ENCODE measurements at places on chromosomes 4 and X.
A peak's percentile ranks its signal among the peaks of the same experiment; 100 is the strongest.

- DNase-seq, result no peak
Measured at GRCh38 chrX:80174925-80175574, 160.5 kb downstream of the TBX22 start.

GRCh38 chrX:105837232-105837631, 14.9 kb downstream of the NRK start:
- peak; percentile 0 for DNase-seq

DNA sequence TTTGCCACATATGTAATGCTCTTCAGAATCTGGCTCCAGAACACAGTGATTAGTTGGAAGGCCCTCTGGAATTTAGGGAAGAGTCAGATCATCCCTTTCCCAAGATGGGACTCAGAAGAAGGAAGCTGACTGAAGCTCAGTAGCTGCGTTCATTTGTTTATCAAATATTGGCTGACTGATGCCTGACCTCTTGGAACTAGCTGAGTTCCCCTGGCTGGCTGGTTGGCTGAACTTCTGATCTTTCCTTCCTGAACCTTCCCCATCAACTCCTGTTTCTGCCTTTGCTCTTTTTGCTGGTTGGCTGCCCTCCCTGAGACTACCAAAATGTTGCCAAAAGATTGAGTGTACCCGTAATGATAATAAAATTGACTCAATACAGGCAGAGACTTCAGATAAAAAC, 866.5 kb upstream of the INTU start:
- DNase-seq, result no peak

GRCh38 chr4:8439914-8440491, 520 bp downstream of the ACOX3 start:
- DNase-seq, result no peak

DNA sequence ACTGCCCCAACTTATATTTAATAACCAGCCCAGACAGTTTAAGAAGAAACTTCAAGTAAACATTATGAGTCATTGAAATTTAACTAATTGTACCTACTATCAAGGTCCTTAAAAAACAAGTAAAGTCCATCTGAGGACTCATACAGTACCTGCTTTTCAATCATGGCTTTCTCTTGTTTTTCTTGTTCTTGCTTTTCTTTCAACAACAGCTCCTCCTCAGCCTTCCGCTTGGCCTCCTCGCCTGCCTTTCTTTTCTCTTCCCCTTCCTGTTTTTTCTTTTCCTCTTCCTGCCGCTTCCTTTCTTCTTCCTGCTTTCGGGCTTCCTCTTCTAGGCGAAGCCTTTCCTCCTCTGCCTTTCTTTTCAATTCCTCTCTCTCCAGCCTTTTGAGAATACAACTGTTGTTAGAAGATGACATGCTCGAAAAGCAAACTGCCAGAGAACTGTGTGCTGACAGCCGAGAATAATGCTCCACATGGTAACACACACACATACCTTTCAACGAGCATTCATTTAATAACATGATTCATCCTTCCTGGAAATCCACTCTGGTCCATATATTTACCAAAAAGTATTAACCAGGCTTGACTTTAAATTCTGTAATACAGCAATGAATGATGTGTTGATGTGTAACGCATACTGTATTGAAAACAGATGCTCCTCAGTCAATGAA, 25.2 kb upstream of the BCLAF3 start:
- no peak for DNase-seq

DNA sequence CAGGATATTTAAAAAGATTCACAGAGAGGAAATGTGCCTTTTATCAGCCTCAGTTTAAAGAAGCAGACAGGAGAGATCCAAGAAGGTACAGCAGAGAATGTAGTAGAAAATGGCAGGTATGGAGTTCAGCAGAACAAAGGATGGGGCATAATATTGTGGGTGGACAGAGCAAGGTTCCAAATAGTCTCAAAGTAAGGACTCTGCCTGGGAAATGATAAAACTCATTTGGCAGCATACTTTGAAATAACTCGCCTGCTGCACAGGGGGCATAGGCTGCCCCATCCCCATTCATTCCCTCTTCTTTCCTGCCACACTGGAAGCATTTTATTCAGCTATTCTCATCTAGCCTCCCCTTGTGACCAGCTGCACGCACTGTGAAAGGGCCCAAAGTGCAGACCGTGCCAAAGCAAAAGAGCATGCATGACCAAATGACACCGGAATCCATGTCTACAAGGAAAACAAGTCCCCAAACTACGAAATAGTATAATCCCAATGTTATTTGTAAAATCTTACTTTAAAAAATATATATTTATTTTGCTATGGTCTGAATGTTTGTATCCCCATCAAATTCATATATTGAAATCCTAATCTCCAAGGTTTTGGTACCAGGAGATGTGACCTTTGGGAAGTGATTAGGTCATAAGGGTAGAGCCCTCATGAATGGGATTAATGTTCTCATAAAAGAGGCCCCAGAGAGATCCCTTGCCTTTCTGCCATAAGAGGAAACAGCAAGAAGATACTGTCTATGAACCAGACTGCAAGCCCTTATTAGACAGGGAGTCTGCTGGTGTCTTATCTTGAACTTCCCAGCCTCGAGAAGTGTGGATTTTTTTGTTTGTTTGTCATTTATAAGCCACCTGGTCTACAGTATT, 77.4 kb upstream of the PRSS48 start:
- DNase-seq, result no peak

DNA sequence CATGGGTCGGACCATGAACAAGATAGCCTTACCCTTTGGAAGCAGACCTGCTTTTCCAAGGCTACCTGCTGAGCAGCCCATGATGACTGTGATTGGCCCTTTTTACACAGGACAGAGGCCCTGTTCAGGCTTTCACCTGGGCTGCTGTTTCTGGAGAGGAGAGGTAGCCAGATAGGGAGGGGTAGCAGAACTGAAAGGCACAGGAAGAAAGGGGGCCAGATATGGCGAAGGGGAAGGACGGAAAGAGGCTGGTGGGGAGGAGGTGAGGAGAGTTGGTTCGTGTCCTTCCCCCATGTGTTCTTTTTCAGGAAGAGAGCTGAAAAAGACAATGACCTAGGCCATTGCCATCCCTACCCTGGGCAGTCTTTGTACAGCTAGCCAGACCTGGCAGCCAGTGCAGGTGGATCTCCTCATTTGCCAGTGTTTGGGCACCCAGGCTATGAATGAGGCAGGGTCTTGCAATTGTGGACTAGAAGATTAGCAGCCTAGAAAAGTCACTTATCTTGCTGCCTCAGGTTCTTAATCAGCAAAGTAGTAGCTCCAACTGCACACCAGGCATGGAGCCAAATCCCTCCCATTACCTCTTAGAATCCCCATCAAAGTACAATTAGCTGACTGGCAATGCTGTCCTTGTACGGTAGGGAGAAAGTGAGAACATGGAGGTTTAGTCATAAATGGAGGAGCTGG, 139.6 kb downstream of the AMMECR1 start:
- no peak for DNase-seq
